ENCODE measurements at places on chromosomes 5 and 9.

DNA sequence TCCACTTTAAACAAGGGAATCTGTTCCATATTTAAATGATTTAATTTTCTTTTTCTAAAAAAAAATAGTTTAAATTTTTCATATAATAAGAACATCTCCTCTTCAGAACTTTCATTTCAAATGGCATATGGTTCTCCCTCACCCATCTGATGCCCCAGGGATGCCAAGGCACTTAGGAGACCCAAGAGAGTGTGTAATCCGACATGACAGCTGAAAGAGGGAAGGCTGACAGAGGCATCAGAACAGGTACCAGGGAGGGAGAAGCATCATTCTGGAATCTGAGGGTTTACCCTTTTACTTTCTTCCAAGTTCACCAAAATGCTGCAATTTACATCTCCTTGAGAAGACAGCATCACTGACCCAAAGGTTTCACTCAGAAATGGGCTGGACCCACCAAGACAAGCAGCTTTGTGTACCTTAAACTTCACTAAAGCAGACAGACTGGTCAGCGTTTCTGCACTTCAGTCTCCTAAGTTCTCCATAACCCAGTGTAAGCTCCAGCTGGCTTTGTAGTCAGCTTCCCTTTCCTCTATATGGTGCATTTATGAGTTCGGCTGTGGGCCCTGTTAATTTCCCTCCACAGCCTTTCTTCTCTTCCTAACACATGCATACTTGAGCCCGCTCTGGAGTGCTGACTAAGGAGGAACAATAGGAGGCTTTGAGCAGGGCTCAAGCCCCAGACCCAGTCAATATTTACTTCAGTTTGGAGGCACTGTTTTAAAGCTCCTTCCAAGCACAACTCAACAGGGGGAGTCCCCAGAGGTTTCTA lies 17.7 kb downstream of the EFNA5 start:
- no peak for DNase-seq

DNA sequence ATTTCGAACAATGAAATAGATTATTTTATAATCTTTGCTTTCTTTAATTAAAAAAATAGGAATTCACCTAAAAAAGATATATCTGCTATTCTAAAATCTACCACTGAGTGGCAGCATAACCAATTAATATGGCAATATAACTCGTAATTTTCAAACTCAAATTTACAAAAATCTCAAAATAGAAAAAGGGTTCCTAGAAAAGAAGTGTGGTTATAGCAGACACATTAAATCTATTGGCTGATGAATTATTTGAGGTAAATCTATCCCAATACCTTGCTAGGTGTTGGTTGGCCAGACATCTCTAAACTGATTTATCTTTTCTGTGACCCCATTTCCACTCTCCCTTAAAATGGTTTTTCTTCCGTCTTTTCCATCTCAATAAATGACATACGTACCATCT lies 30.2 kb upstream of the NRG2 start:
- DNase-seq: no peak

GRCh38 chr9:9222730-9223129 lies 1390.1 kb downstream of the PTPRD start:
- DNase-seq: no peak

DNA sequence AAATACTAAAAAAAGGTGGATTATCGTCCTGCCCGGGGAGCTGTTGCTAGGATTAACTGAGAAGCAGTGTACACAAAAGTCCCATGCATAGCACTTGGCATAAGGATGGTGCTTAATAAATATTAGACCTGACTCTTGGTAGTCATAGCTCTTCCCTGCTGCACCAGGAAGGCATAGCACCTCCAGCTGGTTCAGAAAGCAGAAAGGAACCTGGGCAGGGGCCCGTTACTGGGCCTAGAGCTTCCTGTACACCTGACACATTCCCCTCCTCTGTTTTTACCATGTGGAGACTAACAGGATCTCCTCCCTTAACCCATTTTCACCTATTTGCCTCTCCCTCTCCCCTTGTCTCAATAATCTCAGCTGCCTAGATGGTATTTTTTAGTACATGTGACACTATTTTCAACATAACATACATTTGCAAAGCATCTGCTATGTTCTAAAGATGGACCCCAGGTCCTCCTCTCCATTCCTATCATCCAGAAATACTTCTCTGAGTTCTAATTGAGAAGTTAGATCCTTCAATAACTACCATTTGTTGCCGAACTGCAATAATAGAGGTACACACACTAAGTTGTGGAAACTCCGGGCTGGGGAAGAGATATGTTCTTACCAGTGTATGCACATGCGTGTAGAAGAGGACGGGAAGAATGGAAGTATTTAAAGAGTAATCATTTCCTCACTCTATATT lies 3.2 kb upstream of the ANP32B start:
- DNase-seq: no peak

- DNase-seq: no peak
Measured at GRCh38 chr5:176716320-176716719, 69.0 kb downstream of the TSPAN17 start.

DNA sequence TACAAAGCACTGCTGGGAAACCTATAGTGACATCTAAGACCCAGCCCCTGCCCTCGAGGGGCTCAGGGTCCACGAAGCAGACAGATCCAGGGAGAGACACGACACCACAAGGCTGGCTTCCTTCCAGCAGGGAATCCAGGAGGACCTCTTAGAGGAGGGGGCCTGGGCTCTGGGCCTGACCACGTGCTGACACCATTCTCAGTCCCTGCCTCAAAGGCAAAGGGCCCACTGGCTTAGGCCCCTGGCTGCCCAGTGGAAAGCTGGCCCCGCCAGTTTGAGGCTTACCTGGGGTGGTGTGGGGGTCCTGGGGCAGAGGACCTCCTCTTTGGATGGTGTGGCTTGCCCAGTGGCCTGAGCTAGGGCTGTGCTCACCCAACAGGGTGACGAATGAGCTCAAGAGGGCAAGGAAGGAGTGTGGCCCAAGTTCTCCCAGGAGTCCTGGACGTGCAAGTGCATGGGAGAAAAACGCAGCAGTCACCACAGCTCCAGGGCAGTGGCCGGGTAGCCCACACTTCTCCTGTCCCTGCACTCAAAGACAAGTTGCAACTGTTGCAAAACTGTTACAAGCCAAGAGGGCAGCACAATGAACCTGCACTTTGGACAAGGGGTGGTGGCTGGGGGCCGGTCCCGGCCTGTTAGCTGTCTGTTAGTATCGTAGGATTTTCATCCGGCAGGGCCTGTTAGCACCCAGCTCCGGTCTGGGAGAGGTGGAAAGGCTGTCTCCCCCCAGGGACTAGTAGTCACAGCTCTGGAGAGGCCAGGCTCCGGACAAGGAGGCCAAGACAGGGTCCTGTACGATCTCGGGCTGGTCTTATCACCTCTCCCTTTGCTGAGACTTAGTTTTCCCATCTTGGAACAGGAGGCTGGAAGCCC lies 1.5 kb upstream of the SARDH start:
- no peak for DNase-seq

- no peak for DNase-seq
Measured at GRCh38 chr5:53996008-53996407, 314.4 kb downstream of the ARL15 start.

GRCh38 chr5:82885627-82886389 lies 191.4 kb downstream of the TMEM167A start:
- DNase-seq: no peak

GRCh38 chr5:38119836-38120235 lies 138.5 kb upstream of the EGFLAM start:
- DNase-seq: no peak

- no peak for DNase-seq
Measured at GRCh38 chr5:133029416-133029815, 3.1 kb upstream of the ZCCHC10 start.
